ENCODE measurements at places on chromosomes 7 and 10.

GRCh38 chr10:49290131-49290530 is 8.8 kb upstream of the C10orf71 start:
- DNase-seq, result no peak

DNA sequence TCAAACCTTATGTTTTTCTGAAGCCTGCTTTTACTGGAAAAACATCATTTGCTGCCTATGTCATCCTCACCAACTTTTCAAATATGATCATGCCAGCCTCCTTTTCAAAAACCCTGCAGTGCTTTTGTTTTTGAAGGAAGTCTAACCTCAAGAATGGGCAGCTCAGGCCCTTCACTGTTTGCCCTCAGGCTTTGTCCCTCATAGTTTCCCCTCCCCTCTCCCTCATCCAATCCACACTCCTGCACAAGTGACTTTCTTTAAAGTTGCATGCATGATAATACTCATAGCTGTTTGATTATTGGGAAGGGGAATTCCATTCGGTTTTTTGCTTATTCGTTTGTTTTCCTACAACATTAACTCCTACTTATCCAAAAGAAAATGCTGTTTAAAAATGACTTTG is 219.4 kb downstream of the SEMA3E start:
- no peak for DNase-seq

DNA sequence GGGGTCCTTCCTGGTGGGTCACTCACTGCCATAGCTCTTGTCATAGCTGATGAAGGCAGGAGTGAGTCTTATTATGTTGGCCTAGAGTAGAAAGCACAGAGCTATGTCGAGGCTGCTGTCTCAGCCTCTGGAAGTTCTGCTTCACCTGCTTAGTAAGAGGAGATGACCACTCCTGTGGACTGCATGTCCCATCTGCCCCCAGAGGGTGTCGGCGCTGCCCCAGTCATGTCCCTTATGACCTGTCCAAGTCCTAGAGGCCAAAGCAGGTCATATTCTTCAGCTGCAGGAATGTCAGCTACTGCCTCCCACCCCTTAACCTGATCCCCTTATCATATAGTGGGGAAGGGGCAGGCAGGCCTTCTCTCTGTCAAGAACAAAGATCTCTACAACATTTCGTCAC is 72.4 kb upstream of the AGK start:
- DNase-seq, result no peak

- no peak for DNase-seq
Measured at GRCh38 chr7:159068488-159068811, 76.2 kb downstream of the VIPR2 start.

GRCh38 chr7:42064534-42064933 is 172.5 kb downstream of the GLI3 start:
- DNase-seq, result no peak

DNA sequence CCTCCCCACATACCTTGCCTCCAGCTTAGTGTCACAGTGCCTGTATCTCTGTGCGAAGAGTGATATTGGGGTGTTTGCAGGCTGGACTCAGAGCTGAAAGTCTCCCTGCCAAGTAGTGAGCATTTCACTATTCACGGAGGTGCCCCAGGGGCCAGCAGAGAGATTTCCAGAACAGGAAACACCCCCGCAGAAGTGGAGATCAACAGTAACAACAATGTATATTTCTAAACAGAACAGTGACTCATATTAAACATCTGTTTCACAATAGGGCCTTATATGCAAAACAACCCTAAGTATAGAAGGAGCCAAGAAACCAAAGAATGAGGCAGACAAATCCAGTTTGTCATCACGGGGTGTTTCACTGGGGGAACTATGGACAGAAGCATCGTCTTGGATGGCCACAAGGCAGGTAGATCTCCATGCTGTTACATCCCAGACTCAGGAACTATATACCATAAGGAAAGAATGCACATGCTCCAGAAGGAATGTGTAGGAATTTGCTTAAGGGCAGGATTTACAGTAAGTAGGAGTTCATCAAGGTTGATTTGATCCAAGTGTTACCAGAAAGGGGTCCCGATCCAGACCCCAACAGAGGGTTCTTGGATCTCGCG is 29.3 kb upstream of the CCL24 start:
- peak; percentile 36 for DNase-seq

- no peak for DNase-seq
Measured at GRCh38 chr7:110521357-110521911, 569.5 kb upstream of the LRRN3 start.

- DNase-seq, result no peak
Measured at GRCh38 chr7:48473205-48473865, 302.1 kb downstream of the ABCA13 start.

GRCh38 chr7:55365205-55365674 is at the start of gene LANCL2:
LANCL2 (plus strand) TSS chr7:55365337; CDS start chr7:55366026, 689 bp downstream.
- DNase-seq, result no peak

DNA sequence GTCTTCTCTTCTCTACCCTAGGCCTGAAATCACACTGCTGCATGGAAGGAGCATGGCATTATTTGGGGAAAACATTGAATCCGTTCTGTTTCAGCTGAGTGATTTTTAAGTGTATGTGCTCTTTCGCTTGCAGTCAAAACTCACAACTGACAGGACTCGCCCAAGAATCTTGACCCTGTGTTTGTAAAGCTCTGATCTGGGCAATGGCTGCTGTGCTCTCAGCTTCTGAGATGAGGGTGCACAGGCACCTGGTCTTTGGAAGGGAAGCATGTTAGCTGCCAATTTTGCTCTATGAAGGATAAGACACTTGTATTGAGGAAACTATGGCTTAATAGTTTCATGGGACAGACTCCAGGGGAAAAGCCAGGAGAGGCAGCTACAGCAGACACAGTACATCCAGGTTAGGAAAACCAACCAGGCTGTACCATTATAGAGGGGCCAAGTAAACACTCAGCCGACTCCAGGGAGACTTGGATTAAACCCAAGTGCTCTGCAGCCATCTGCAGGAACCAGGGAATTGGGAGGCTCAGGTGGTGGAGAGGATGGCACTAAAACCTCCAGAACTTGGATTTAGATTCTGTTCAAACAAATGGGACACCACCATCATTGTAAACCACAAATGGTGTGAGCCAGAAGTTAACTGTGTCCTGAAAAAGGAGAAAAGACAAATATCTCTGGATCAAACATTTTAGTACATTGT is 43.3 kb downstream of the LYZL1 start:
- DNase-seq, result no peak

DNA sequence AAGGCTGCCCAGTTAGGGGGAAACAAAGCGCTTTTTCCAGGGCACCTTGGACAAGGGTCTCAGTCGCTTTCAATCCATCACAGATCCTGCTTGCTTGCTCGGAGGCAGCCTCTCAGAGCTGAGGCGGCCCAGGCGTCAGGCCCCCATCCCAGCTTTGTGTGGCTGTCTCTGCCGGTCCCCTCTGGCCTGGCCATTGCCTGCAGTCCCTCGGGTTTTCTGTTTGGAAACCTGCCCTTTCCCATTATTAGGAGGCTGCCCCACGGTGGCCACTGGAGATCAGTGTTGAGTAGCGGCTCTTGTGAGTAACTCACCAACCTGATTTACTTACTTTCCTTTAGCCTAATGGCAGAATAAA is 216.1 kb downstream of the GLRX3 start:
- DNase-seq, result no peak

GRCh38 chr7:361680-362401 is 71.9 kb downstream of the FOXL3 start:
- DNase-seq, result no peak

DNA sequence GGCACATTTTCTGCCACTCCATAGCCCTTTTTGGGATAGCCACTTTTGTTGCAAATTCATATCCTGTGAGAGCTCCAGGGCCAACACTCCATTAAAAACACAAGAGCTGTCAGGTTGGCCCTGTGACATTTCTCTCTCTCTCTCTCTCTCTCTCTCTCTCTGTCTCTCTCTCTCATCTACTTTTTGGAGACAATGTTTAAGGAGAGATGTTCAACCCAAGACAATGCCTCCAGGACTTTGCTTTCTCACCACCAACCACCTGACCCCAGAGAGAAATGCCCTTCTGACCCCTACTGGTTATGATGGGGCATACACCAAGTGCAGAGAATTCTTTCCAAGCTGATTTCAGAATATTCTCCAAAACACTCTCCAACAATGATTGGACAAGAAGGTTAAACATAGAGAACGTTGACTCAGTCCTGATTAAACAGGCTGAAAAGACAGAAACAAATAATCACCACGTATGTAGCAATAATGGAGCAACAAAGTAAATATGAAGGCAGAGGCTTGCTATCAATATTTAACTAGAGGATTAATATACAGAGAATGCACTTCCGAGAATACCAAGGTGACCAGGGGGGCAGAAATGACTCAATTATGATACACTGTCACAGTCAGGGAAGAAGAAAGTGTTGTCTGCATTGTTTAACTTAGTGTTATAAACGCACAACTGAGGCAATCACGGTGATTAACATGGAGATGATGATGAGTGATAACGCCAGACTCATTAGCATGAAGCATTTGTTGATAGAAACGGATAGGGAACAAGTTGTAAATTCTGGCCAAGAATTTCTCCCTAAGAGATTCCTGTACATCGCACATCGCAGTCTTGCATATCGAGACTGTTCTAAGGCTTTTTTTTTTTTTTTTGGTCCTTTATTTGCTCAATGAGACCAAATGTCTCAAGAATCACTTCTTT is 178.5 kb downstream of the NRP1 start:
- peak; percentile 18 for DNase-seq

DNA sequence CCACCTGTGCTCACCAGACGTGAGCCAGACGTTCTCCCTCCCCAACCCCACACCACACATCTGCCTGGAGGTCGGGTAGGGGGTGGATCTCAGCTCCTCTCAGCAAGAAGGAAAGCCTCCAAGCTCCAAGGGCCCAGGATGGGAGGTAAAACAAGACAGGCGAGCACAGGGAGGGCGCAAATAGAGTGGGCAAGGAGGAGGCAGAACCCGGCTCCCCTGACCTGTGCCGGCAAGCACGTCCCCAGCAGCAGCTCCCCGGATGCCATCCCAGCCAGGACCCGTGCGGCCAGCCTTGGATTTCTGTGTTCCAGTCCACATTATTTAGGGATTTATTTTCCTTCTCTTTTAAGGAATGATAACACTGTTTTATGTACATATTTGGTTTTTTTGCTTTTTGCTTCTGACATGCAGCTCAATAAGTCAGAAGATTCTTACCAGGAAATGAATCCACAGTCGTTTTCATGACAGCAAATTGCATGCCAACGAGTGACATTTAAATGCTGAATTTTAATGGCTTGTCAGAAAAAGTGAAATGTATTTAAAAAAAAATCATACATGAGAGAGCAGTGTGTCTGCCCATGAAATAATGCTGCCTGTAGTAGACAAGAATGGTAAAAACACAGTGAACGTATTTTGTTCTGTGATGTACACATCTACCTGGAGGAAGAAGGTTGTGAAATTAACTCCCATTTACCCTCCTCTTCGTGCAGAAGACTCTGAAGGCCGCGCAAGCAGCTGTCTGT is 276.5 kb downstream of the PTPRN2 start:
- no peak for DNase-seq

- no peak for DNase-seq
Measured at GRCh38 chr7:101701153-101701794, 72.2 kb upstream of the MYL10 start.

- no peak for DNase-seq
Measured at GRCh38 chr7:93949423-93949822, 27.9 kb downstream of the GNG11 start.

GRCh38 chr10:119478111-119478802 is 64.3 kb downstream of the RGS10 start:
- DNase-seq, result no peak

DNA sequence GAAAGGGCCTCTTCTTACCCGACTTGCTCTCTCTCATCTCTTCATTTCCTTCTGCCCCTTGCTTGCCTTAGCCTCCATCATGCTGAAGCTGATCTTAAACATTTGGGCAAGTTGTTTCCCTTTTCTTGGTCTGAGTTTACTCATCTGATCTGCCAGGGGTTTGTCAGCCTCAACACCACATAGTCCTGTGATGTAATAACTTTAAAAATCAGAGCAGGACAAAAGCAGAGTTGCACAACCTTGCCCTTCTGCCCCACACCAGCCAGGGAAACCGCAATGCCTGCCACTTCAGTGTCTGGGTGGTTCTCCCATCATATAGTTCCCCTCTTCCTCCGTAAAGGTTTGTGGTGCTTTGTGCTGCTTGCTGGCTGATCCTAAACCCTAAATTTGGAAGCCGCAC is 9.9 kb upstream of the LIPM start:
- no peak for DNase-seq

DNA sequence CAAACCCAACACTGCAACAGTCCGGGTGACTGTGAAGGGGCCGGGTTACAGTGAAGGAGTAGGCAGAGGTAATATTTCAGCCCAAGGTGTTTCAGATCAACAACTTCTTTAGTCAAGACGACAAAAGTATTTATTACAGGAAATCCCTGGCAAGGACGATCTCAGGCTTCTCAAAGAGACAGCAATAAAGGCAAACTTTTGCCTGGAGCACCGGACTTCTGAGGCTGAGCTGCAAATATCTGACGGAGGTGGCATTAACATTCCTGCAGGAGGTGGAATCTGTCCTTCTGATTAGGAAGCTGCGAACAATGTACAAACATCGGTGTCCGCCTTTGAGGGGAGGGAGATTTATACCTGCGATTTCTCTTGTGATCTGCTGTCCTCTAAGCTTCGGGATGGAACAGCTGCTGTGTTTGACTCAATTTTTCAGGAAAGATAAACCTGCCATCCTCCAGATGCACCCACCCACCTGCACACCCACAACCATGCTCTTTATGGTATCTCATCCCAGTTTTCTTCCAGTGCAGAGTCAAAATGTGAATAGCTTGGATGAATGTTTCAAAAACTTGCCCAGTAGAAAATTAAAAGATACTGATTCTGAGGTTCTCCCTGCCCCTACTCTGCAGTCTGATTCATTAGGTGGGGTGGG is 32.1 kb downstream of the EMX2 start:
- DNase-seq, result no peak

- DNase-seq, result no peak
Measured at GRCh38 chr7:125828153-125828700, 898.6 kb upstream of the POT1 start.

DNA sequence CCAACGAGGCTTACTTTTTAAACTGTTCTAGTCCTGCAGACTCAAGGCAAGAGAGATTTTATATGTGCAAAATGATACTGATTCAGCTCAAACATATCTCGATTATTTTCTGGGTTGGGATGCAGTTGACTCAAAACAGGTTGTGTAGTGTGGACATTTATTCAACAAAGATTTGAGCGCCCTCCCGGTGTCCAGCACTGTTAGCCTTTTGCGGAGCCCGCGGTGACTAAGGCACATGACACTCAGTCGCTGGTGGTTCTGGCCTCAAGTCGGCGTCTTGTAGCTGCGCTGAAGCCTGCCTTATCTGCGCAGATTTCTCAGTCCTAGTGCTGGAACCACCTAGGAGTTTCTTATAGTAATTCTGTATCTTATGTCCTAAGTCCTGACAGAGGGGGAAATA is 938 bp upstream of the CADPS2 start:
- DNase-seq, result no peak

DNA sequence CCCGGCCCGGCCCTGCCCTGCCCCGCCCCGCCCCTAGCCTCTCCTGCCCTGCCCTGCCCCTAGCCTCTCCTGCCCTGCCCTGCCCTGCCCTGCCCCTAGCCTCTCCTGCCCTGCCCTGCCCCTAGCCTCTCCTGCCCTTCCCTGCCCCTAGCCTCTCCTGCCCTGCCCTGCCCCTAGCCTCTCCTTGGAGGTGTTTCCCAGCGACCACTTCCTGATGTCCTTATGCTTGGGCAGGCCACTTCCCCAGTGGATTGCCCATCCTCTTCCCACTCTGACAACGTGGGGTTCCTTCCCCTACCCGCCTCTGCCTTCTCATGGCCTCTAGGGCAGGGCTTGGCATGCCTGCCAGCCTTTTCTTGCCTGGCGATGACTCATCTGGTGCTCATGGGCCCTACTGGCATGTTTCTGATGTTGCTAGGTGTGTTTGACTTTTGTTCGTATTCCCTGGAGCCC is 21.2 kb downstream of the PRXL2A start:
- DNase-seq, result no peak

GRCh38 chr10:28906415-28906814 is 229.1 kb downstream of the BAMBI start:
- DNase-seq, result no peak

Measured in GM12892 (cell line).